ENCODE measurements at places on chromosomes 7 and 10.

DNA sequence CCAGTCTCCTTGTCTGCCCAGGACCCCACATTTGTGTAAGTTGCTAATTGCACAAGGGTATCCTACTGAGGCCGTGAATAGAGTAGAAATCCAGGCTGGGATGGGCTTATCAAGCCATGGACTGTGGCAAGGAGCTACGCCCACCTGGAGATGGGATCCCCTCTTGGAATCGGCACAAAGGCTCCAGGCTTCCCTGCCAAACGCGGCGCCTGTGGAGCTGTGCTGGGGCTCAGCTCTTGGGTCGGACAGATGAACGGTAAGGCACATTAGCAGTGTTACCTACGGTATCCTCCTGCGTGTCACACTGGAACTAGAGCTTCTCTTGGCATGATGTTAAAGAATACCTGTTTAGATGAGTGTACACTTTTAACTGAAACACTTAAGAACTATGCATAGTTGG lies 196.7 kb downstream of the CELF2 start:
- DNase-seq, result no peak

DNA sequence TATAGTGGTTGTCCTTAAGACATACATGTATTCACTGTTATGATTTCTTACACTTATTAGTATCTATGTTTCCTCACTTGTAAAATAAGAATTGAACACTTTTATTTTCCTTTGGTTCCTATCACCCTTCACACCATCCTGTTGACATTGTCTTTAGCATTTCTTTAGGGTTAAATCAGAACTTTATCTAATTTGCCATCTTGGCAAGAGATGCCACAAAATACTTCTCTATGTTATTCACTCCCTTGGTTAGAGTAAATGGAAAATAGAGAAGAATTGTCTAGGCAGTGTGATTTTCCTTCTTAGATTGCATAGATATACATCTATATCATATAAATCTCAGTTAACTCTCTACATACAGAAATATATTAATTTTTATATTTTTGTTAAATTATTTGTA lies 204.7 kb downstream of the SEMA3D start:
- DNase-seq, result no peak

DNA sequence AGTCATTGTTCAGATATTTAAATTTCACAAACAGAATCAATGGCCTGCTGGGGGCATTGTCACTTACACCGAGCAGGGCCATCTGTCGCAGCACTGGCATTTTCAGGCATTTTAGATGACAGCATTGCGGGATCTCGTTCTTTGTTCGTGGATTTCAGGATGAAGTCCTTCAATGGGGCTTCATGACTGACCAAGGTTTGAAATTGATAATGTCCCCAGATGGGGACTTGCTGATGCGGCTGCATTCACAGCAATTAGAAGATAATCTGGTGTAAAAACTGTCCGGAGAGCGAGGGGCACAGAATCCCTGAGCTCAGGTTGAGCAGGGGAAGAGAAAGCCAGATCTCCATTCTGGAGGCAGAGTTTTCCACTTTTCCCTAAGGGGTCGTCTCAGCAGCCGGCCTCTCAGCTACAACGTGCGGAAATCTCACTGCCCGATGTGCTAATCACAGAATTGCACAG lies 1.9 kb upstream of the C7orf33 start:
- no peak for DNase-seq

DNA sequence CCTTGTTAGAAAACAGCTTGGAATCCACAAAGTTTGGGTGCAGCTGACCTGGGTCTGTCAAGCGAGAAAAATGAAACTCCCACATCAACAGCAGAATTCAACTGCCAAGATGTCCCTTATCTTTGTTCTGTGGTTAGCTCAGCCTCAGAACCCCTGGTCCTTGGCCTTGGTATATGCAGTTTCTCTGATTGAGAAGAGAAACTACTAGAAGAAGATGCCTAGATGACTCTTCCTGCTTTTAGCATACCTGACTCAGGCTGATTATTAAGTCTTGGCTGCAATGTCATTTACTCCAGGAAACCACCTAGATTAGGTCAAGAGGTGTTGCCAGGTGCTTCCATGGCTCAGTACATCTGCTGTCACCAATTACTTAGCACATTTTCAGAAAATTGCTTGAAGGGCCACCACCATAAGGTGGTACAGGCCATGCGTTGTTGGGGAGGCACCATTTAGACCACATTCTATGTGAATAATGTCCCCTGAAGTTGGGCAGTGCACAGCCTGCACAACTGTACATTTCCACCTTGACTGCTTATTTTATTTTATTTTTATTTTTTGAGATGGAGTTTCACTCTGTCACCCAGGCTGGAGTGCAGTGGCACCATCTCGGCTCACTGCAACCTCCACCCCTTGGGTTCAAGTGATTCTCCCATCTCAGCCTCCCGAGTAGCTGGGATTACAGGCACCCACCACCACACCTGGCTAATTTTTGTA lies 59.4 kb upstream of the ZNF438 start:
- DNase-seq, result no peak

GRCh38 chr7:90404777-90405176 lies 1.5 kb downstream of the CLDN12 start:
- no peak for DNase-seq

DNA sequence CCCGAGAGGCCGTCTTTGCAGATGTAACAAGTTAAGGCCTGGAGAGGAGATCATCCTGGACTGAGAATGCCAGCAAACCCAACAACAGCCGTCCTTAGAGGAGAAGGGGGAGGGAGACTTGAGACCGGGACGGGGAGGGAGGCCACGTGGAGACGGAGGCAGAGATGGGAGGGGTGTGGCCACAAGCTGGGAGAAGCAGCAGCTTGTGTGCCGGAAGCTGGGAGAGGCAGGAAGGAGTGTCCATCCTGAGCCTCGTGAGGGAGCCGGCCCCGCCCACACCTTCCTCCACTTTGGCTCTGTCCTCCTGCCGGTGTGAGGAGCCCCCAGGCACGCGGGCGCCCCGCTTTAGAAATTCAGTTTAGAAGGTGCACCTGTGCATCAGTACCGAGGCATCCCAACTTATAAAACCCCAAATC lies 95.7 kb downstream of the DNAJB6 start:
- no peak for DNase-seq

GRCh38 chr10:88540351-88540750 lies 42.8 kb downstream of the RNLS start:
- DNase-seq, result no peak

DNA sequence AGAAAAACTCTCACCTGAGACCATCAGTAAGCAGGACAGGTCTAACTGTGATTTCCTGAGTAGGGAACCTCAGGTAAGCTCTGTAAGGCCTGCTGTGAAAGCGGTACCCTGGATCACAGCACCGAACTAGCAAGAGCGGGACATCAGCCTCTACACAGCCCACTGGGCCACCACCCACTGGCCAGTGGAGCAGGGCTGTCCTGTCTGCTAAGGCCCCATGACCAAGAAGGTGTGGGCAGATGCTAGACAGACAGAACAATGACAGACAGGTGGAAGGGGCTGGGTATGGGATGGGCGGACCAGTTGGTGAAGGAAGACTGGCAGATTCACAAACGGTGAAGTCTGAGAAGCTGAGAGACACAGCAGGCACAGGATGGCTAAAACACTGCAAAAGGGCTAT lies 79.4 kb upstream of the DDC start:
- DNase-seq, result no peak

- no peak for DNase-seq
These were observed 317.2 kb upstream of the FZD8 start for GRCh38 chr10:35959252-35959651.

DNA sequence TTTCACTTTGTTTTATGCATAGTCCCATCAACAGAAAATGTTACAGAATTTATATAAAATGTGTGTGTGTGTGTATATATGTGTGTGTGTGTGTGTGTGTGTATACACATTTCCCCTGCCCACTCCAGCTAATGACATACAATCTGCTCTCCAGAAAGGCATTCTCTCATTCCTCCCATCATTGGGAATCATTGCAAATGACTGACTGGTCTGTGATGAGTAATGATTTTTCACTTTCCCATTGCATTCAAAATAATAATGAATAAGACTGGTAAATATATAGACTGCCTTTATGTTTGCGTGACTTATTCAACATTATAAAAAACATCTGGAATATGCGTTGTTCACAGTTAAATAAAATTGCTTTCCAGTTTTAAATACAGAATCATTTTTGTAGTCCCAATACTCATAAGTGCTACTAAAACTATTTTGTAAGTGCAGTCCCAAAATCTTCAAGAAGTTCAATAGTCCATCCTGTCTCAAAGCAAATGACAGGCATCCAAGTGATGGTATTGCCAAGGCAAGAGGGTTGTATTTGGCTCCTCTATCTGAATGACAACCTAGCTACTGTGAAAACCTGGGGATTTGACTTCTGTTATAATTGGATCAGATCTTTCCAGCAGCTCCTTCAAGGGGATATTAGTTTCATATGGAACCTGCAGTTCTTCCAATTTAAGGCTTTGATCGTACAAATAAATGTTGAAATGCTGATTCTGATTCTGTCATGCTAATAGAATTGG lies 150.9 kb downstream of the POLR1F start:
- no peak for DNase-seq

- no peak for DNase-seq
These were observed 61.7 kb upstream of the NPTX2 start for GRCh38 chr7:98555403-98555802.

DNA sequence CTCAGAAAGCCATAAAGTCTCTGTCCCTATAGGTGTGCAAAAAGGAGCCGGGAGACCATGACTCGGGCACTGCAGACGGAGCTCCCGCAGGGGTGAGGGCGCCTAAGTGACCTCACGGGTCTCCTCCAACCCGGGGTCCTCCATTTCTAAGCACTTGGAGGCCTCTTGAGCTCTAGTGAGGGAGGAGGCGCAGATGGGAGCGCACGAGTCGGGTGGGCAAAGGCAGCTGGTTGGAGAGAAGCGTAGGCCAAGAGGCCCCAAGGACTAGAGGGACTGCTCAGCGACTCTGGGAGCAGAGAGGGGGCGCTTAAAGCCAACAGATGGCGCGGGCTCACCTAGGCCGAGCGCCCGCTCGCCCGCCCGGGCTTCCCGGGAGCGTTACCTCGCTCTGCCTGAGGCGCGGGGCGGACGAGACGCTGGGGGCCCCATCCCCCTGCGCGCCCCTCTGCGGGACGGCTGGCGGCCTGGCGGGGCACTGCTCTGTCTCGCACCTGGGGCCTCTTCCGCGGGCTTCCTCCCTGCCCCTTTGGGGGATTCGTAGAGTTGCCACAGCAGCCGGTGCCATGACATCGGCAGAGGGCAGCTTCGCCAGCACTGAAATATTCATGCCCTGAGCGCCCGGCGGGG lies 523 bp upstream of the CDH23 start:
- no peak for DNase-seq

DNA sequence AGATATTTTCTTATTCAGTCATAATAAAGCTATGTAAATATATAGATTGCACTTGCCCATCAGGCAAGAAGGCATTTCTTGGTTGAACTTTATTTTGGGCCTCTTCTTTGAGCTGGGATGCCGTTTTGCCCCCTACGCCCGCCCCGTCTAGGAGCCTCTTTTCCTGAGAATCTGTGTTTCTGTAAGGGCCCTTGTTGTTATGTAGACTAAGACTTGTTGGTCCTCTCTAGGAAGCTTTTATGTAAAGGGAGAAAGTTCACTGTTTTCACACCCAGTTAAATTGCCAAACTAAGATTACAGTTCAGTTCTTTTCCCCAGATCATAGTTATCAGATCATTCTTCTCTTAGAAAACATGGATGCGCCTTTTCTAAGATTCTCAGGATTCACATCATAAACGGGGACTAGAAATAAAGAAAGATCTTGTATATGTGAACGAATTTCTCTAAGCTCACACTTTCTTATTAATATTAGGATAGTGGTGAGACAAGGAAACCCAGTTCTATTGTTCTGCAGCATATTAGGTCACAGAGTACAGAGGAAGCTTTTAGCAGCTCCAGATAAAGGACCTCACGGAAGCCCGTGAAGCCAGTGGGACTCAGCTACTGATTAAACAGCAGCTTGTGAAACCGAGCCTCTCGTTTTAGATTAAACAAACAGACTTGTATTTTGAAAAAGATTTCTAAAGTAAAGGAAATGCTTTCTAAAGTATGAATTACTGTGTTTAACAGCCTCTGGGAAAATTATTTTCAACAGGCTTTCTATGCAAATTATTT lies 3.8 kb downstream of the LMTK2 start:
- DNase-seq, result no peak

GRCh38 chr7:100402241-100402640 lies 26.3 kb downstream of the ZCWPW1 start:
- no peak for DNase-seq

- no peak for DNase-seq
These were observed 35.9 kb downstream of the TSPAN15 start for GRCh38 chr10:69486922-69487730.

- no peak for DNase-seq
These were observed 100.4 kb upstream of the RET start for GRCh38 chr10:42976351-42977031.

DNA sequence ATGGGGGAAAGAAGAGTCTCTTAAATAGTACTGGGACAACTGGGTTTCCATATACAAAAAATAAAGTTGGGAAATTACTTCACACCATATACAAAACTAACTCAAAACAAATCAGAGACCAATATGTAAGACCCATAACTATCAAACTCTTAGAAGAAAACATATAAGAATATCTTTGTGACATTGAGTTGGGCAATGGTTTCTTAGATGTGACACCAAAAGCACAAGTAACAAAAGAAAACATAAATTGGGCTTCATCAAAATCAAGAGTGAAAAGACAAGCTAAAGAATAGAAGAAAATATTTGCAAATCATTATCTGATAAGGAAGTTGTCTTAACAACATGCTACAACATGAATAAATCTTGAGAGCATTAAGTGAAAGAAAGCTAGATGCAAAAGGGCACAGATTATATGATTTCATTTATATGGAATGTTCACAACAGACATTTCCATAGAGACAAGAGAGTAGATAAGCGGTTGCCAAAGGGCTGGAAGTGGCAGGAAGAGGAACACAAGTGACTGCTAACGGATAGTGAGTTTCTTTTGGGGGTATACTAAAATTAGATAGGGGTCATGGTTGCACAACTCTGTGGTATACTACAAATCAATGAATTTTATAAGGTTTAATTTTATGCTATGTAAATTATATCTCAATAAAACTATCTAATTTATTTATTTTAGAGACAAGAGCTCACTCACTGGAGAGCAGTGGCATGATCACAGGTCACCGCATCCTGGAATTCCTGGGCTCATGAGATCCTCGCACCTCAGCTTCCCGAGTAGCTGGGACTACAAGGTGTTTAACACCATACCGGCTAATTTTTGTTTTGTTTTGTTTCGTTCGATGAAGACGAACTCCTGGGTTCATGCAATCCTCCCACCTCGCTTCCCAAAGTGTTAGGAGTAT lies 35.4 kb downstream of the JMJD1C start:
- no peak for DNase-seq

GRCh38 chr10:126432507-126432906 lies 44.2 kb upstream of the ADAM12 start:
- DNase-seq, result no peak

DNA sequence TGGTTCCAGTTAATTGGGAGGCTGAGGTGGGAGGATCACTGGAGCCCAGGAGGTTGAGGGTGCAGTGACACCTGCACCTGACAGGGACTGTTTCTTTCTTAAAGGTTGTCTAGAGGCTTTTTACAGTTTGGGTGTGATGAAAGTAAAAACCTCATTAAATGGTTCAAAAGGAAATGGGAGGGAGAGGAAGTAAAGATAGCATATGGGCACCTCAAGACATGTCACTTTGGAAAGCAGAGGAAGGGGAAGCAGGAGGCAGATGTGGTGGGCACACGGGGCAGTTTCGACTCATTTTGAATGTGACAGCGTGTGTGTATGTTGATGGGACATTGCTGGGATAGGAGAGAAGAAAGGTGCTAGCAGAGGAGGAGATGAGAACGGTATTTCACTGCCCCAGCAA lies 203.1 kb downstream of the MLLT10 start:
- no peak for DNase-seq

All from stimulated activated CD8-positive, alpha-beta memory T cell treated with anti-CD3 and anti-CD28 coated beads, Interleukin-2, amount 100 ng/mL, for 1 hour (primary cell).